Common myeloid progenitor, CD34-positive (primary cell): ENCODE measurements at places on chromosomes 3 and 15.

GRCh38 chr3:138009476-138010272, at the start of gene CLDN18:
CLDN18 (plus strand) TSS chr3:138010165; CDS start chr3:138010226, 61 bp downstream.
- DNase-seq: no peak

DNA sequence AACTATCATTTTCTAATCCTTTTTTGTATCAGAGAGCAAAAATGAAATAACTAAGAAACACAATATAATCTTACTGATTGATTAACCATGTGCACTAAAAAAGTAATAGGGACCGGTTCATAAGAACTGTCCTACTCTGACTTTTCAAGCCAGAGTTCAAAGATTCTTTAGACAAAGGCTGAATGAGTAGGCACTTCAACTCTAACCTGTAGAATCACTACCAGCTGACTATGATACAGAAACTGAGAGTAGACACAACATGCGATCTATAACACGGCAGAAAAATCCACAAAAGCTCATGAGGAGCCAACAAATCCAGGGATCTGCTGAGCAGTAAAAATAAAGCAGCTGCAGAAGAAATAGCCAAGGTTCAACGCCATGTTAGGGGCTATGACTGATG, 8.9 kb downstream of the COPB2 start:
- DNase-seq: no peak

GRCh38 chr15:88805031-88805780, 2.0 kb downstream of the ACAN start:
- DNase-seq: no peak

GRCh38 chr3:81592101-81592500, 169.3 kb downstream of the GBE1 start:
- no peak for DNase-seq

DNA sequence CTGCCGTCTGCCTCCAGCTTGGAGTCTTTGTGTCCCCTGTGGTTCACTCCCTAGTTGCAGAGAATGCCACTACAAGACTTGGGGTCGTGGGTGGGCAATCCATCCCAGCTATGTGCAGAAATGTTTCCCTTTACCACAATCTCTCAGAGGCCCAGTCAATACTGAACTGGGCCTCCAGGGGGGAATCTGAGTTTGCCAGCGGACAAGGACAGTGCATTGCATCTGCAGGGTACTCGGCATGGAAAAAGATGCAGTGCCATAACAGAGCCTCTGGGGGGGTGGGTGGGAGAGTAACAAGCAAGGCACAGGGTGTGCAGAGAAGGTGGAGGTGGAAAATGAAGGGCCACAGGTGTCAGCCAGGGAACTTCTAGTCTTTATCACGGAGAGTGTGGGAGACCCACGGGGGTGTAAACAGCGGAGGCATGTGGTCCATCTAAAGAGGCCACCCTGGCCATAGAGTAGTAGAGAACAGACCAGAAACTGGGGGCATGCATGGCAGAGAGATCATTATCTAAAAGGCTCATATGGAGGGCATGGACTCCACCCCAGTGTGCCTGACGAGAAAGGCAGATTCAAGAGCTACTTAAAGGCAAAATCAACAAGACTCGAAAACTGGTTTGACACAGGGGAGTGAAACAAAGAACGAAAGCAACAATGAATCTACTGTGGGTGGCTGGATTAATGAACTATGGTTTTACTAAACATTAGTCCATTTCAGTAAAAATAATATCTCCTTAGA, 182.4 kb downstream of the ANXA2 start:
- no peak for DNase-seq

DNA sequence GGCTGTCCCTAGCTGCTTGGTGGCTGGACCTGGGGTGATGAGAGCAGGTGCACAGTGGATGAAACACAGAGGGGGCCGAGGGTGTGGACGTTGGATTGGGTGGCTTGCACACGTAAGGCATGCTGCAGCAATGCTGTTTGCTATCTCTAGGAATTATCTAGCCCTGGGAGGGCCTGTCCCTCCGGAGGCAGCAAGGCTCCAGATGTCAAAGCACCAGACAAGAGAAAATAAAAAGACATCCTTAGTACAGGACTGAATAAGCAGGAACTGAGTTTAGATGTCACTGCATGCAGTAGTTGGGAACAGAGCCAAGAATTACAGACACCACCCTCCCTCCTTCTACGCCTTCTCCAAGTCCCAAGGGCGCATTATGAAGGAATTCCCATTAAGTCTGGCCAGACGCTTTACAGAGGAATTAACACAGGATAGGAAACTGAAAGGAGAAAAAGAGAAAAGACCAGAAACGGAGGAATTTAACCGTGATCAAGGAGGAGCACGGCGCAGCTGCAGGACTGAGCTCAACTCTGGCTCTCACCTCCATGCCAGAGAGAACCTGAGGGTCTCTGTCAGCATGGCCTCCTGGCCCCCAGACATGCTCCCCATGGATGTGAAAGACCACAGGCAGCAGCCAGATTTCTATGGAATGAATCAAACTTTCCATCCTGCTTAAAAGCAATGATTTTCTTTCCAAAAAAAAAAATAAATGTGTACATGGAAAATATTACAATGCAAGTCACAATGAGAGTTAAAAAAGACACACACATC, 13.8 kb downstream of the ATP10A start:
- peak; percentile 36 for DNase-seq

GRCh38 chr15:74793135-74794028, 11.5 kb downstream of the CSK start:
- peak; percentile 81 for DNase-seq

- DNase-seq: no peak
Observed at GRCh38 chr15:65042776-65043327, 2.3 kb upstream of the SLC51B start.

DNA sequence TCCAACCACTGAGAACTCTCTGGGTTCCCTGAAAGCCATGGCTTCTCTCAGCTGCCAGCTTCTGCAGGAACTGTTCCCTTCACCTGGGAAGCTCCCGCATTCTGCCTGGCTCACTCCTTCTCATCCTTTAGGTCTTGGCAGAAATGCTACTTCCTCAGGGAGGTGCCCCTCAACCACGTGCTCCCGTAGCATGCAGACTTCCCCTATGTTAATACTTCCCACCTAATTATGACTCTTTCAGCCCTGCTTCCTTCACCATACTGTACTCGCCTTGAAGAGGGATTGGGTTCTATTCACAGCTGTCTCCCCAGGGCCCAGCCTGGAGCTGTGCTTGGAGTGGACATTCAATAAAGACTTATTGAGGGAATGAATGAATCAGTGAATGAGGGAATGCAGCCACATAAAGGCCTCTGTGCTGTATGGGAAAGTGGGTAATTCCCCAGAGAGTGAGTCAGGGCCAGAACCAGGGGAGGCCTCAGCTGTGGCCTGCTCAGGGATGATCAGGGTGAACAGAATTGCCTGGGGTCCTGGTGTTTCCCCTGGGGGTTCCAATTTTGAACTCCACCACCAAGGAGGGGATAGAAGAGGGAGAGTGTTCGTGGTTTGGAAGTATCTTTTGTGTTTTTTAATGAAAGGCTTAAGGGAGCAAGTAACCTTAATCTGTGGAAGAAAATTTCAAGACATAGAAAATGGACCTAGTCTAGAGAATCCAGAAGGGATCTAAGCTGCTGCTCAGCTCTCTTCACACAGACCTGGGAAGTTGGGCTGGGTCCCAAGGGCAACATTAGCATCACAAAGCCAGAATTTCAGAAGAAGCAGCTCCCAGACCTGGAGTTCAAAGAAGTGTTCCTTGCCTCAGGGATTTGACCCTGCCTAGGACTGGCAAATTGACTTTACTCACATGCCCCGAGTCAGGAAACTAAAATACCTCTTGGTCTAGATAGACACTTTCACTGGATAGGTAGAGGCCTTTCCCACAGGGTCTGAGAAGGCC, 14.6 kb upstream of the FAM107A start:
- no peak for DNase-seq

GRCh38 chr3:104347291-104347690, 1019.4 kb upstream of the ALCAM start:
- no peak for DNase-seq

DNA sequence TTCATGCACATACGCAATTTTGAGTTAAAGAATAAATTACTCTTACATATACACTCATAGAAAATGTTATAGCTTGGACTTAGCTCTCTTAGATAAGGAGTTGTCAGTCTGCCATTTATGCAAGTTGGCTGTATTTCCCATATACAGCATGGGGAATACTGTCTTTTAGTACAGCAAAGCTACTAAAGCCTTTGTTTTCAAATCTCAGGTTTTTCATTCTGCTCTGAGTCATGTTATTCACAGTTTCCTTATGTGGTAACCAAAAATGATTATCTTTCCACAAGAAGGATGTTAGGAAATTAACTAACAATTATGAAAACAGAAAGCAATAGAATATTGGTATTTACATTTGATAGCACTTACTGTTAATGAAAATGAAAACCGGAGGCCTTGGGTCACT, 4.3 kb upstream of the TIPARP start:
- DNase-seq: no peak

DNA sequence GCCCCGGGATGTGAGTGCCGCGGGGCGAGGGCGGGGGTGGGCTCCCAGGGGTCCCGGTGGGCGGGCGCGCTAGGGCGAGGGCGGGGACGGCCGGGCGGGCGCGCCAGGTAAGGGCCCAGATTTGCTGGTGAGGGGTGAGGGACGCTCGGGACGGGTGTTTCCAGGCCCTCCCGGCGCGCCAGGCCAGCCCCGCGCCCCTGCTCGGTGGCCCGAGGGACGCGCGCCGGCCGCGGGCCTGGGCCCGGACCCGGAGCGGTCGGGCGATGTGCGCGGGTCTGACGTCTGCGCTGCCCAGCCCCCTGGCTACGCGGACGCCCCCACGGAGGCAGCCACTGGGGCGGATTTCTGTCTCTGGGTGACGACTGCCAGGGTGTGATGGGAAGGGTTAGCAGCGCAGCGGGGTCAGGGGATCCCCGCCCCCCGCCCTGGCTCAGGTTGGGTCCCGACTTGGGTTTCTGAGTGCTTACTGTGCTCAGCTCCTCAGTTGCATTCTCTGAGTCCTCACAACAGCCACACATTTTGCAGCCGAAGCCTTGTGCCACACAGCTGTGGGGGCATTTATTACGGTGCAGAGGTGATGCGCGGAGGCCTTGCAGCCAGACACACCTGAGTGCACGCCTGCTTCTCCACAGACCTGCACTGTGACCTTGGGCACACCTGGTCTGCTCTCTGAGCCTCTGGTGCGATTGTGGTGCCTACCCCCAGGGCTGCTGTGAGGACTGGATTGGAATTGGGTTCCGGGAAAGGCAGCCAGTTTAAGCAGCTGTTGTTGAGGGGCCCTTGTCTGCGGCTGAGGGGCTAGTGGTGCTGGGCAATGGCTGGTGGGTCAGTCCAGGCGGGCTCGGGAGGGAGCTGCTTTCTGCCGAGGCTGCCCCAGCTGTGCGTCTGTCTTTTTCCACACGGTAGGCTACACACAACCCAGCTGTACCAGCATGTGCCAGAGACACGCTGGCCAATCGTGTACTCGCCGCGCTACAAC, 523 bp downstream of the HDAC11 start:
- no peak for DNase-seq

DNA sequence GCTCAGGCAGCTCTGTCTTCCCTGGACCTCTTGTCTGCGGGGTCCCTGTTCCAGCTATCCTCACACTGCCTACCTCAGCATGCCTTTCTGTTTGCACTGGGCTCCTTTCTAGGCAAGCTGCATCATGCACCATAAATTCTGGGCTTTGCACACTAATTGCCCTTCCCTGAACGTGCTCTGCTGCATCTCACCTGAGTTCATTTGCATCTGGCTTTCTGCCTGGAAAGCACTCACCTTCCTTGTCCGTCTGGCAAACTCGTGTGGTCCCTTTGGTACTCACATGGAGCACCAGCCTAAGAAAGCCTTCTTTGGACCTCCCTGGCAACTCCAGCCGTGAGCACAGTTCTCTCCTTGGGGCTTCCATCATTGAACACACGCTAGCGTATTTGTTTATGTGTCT, 365.6 kb downstream of the SV2B start:
- no peak for DNase-seq

DNA sequence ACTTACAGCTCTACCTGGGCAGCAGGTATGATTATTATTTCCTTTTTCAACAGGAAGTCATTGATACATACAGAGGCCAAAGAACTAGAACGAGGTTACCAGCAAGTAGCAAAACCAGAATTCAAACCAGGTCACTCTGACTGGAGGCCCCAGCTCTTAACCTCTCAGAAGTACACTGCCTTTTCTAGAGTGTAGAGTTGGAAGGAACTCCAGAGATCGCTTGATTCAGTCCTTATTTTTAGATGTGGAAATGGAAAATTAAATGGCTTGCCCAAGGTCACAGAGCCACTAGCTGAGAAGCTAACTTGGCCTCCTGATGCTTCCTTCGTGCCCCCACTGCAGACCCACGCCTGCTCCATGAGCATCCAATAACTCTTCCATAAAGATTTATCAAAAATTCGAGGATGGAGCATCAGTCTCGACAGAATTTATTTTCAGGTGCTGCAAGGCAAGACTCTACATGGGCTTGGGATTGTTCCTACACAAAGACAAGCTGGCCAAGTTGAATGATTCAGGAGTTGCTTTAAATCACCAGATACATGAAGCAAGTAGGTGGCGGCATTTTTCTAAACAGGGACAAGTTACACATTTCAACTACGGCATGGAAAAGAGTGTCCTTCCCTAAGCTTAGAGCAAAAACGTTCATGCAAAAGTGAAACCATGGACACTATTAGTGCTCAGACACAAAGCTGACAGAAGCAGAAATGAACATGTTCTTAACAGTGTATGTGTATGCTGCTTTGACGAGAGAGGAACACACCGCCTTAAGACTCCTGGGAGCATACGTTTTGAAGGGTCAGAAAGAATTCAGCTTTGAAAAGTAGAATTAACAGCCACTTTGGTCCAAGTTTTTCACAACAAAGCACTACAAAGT, 235.7 kb downstream of the THRB start:
- peak; percentile 10 for DNase-seq

GRCh38 chr15:77118882-77119321, 48.0 kb upstream of the TSPAN3 start:
- DNase-seq: peak; percentile 86

DNA sequence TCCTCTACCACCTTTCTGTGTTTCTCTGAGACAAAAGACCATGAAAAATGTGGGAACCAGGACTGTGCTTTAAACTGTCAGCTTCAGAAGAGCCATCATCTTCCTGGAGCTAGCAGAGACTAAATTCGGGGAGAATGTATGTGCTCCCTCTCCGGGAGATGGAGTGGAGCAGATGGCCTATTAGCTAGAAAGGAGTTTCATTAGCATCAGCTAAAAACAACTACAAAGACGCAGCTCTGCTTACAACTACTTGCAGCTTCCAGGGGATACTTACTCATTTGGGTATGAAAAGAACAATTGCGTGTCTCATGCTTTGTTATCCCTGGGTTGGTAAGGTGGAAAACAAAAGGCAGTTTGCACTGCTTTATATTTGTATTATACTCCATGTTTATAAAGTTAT, 159.6 kb downstream of the MFSD1 start:
- no peak for DNase-seq

- DNase-seq: no peak
Observed at GRCh38 chr3:116198087-116198486, 247.2 kb downstream of the LSAMP start.

GRCh38 chr3:42827023-42827422, 17.8 kb downstream of the ACKR2 start:
- no peak for DNase-seq

GRCh38 chr3:58371754-58372153, 39.1 kb downstream of the PXK start:
- DNase-seq: no peak

GRCh38 chr3:9911863-9912262, 5.0 kb upstream of the IL17RC start:
- DNase-seq: no peak

- no peak for DNase-seq
Observed at GRCh38 chr15:95227235-95227634, 995.9 kb downstream of the MCTP2 start.
